ENCODE measurements at places on chromosomes 12 and 14.

DNA sequence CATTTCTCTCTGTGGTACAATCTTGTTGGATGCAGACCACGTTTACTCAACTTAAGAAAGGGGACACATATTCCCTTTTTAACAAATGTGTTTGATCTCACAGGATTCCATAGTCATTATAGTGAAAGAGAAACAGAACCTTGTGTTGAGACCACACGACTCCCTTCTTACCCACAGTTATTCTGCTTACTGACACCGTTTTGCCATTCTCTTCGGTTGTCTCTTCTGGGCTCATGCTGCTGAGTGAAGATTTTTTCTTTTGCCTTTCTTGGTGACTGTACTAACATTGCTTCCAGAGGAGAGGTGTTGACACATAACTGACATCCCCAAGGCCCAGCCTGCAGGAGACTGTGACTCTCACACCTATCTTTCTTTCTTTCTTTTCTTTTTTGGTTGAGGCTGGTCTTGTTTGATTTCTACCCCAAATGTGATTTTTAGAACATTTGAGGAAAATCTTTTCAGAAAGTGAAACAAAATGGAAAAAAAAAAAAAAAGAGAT is 61.2 kb upstream of the OTOGL start:
- DNase-seq = no peak

GRCh38 chr12:9149372-9149771 is 33.7 kb upstream of the A2M start:
- no peak for DNase-seq

DNA sequence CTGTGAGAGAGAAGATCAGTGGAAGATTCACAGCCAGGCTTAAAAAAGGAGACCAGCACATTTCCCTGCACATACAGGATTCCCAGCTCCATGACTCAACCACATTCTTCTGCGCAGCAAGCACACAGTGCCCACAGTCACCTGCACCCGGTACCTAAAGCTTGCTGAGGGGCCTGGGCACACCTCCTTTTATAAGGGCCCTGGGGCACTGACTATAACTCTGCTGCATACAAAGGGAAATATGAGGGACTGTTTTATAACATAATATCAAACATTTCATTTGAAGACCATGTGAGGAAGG is 322.9 kb downstream of the DAD1 start:
- DNase-seq = no peak

GRCh38 chr14:65791191-65791981 is 378.9 kb downstream of the FUT8 start:
- no peak for DNase-seq

DNA sequence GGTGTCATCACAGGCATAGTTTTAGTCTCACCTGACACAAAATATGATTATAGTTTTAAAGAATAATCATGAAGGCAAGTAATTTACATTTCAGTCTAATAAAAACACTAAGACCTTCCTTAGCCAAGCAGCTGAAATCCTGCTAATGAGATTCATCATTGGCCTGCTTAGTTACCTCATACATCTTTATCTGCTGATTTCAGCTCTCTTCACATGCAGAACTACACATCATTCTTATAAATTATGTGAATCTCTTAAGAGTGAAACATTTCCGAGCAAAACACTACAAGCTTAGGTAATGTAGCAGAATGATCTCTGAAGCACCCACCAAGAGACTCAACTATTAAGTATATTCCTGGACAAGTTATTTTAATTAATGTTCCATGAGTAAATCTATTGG is 198.1 kb downstream of the DPY19L2 start:
- DNase-seq = no peak

DNA sequence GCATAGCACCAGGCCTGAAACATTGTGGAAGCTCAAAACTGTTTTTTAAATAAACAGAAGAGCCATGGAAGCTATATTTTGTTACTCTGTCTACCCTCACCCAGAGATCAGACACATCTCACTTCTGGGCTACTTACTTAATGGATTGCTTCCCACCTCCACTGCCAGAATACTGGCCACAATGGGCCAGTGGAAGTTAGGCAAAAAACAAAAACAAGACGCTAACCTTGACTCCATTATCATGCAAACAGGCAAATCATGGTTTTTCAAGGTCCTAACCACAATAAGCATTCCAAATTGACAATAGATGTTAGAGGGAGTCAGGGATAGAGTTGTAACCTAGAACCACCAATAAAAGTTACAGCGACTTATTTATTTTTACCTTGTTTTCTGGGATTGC is 52.7 kb upstream of the PTCSC3 start:
- no peak for DNase-seq

DNA sequence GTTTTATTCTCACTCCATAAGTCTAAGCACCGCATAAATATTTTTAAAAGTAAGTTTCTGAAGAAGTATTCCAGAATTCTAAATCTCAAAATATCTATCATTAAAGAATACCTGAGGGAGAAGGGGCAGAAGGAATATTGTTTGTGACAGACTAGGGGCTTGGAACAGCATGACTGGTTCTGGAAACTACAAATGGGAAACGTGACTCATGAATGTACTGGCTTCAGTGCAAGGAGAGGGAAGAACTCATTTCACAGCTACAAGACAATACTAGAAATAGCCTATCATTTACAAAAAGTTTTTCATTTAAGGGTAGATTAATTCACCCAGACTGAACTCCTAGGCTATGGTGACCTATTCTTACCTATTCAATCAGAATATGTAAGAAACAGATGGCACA is 121.3 kb downstream of the SLC25A21 start:
- no peak for DNase-seq

- DNase-seq = no peak
Observed at GRCh38 chr14:101357559-101358319, 203.6 kb upstream of the DIO3 start.

- DNase-seq = no peak
Observed at GRCh38 chr14:96364962-96365361, 1.6 kb downstream of the GSKIP start.

GRCh38 chr12:50551866-50552265 is 47.1 kb downstream of the DIP2B start:
- no peak for DNase-seq

- DNase-seq = no peak
Observed at GRCh38 chr14:96589577-96589976, 87.4 kb downstream of the PAPOLA start.

GRCh38 chr14:57485635-57486034 is 8.0 kb downstream of the CCDC198 start:
- DNase-seq = no peak

- DNase-seq = no peak
Observed at GRCh38 chr14:50362764-50363713, 33.6 kb downstream of the CDKL1 start.

GRCh38 chr12:1855241-1855640 is 34.9 kb downstream of the LRTM2 start:
- DNase-seq = no peak

- no peak for DNase-seq
Observed at GRCh38 chr12:32496946-32497345, 97.6 kb downstream of the FGD4 start.

DNA sequence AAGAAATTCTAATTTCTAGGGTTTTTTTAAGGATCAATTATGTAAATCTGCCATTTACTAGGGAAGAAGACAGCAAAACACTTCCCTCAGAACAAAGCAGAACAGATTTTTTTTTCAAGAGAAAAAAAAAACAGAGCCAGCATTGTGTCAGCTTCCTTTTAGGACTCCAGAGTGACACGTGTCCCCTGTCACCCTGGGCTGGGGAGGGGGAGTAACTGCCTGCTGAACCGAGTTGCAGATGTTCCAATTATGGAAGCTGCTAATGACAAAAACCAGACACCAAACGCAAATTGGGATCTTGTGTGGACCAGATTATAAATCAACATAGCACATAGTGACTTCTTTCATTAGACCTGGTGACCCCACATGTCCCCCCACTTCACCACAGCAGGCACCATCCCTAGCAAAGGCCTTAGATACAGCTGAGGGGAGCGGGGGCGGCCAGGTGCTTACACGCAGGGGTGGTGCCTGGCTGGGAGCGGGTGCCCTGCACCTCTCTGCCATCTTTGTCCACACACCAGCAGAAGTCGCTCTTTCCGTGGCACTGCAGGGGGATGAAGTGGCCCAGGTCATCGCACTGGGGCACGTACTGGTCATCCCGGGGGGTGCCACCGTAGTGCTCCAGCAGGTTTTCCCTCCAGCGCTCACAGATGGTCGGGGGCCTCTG is 25.4 kb downstream of the RTRAF start:
- no peak for DNase-seq

DNA sequence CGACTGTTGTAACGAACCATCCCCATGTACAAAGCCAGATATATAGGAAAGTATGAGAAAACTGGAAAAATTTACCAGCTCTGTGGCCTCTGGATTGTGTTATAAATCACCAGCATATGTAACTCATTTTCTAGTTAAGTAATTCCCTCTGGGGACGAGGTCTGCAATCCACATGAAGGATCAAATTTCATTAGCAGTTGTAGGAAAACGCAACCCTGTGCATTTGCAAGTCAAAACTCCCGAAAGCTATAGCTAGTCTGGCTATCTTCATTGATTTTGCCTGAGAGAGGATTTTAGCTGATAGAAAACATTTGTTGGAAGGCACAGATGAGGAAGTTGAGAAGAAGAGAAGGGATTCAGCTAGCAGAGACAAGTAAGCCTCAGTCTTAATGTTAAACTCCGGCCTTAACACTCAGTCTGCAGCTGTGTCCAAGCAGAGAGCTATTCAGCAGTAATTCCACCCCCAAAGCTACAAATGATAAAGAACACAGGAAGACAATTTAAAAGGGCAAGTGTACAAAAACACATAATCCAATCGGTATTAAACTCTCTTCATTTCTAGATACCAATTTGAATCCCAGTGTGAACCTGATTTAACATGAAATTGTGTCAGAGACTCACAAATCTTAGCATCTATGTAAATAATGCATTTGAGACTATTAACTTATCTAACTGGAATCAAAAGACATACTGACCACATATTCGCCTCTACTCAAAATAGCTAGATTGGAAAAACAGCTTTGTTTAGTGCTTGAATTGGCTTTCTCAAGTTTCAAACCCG is 54.2 kb upstream of the CERS5 start:
- no peak for DNase-seq

- no peak for DNase-seq
Observed at GRCh38 chr14:66038212-66038611, 448.0 kb upstream of the CCDC196 start.

DNA sequence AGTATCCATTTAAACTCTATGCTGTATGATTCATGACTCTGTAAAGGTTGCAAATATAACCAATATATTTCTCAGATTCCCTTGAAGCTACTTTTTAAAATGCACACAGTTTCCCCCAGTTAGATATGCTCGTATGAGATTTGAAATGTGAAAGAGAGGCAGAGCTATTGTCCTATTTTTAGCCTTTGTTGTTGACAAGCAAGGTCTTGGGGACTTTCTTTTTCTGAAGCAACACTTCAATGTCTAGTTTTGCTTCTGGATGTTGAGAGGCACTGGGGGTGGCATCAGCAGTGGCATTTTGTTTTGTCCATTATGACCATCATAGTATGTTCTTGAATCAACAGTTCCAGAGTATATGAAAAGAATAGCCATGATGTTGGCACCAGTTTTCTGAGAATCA is 63.4 kb downstream of the ASCL1 start:
- DNase-seq = no peak

DNA sequence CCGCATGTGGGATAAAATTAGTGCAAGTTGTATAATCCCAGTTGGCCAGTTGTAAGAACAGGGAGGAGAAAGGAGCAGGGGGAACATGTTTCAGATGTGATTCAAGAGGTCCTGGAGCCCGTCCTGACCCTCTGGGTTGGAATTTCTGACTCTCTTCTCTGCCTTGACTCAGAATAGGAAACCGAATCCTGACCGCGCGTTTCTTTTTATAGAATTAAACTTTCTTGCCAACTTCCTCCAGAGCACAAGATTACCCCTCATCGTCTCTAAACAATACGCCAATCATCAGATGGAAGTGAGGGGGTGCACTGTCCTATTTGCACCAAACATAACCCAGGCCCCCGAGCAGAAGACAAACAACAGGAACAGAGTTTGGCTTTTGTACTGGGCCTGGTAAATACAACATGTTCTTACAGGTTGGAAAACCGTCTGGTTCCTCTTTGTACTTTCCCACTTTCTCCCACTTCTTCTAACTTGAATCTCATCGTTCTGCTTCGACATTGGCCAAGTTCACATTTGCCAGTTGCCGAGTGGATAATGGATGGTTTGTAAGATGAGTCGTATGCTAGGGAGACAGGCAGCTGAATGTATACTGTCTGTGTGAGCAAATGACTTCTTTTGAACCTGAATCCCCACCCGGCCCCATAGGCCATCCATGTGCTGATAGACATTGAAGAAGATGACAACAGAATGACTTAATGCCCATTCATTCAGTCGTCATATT is 42.6 kb upstream of the MED13L start:
- no peak for DNase-seq

GRCh38 chr12:71439362-71439612 is 311 bp upstream of the LGR5 start:
- no peak for DNase-seq

DNA sequence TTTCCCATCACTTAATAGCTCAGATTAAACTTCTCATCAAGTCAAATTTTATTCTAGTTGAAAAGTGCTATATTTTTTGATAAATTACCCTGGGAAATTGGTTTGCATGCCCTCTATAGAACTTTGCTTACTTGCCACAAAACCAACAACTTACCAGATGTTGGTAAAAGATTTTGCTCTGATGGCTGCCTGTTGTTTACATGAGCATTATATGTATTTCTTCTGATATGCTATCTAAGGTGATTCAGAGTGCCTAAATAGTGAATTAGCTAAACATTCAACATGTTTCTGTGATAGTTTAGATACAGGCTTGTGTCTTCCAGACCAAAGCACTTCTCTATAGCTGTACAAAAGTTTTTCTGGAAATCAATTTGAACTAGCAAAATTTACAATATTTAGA is 51.0 kb downstream of the PPM1A start:
- DNase-seq = no peak

DNA sequence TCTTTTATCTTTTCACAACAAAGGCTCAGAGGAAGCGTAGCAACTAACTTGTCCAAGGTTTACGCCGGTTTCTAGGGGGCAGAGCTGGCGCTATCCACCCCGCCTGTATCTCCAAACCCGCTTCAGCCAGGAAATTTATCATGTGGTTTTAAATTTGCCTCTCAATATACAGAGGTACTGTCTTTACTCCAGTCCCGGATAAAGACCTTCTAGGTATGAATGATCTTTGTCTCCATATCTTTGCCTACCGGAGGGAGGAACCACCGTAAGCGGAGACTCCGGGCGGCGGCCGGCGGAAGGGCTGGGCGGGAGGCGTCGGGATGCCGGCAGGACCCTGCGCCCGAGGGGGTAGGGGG is 693 bp upstream of the RIMKLB start:
- no peak for DNase-seq

DNA sequence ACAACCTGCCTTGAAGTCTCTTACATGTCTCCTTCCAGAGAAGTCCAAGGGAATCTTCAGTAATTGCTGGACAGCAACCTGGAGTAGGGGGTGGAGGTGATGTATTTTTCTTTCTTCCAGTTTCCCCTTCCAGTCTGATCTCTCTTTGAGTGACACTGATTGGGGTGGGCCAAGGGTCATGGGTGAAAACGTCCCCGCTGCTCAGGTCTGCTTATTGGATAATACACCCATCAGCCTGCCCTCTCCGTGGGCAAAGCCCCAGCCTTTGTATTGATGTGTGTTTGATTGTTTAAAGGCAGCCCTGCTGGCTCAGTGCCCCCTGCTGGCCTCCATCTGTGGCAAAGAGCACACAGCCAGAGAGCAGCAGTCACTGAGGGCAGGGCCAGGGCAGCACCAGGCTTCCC is 35.7 kb upstream of the ATP2A2 start:
- peak; percentile 17 for DNase-seq
